ENCODE measurements at places on chromosomes 1 and 21.

GRCh38 chr1:156656806-156657740 is 15.2 kb downstream of the BCAN start:
- peak; percentile 91 for DNase-seq

- DNase-seq, result no peak
Observed at GRCh38 chr1:220873868-220874655, 5.2 kb upstream of the HLX start.

- no peak for DNase-seq
Observed at GRCh38 chr1:243443557-243443956, 187.7 kb downstream of the SDCCAG8 start.

- DNase-seq, result peak; percentile 95
Observed at GRCh38 chr1:17125756-17126237, 6.5 kb upstream of the PADI2 start.

DNA sequence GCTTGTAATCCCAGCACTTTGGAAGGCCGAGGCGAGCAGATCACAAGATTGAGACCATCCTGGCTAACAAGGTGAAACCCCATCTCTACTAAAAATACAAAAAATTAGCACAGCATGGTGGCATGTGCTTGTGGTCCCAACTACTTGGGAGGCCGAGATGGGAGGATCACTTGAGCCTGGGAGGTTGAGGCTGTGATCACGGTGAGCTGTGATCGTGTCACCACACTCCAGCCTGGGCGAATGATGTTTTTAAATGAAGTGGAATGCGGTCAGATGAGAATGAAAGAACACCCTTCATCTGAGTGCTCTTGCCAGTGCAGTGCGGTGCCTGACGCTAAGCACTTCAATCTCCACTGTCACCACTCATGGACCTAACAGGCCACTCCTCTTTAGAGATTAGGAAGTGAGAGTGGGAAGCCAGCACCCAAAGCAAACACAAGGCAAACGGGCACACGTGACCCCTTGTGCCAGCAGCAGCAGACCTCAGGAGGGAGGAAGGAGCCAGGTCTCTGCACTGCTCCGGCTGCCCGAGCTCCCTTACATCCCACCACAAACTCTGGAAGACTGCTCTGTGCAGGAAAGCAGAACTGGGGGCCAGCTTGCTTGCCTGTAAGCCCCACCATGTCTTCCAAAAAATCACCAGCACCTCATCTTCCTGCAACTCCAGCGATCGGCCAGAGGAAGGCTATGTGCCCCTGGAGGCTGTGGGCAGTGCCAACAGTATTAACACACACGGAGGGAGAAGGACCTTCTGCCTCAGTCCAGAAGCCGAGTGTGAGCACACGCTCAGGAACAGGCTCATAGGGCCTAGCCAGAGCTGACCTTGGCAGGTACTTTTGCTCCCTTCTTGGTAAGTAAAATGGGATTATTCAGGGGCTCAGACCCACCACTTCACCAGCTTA is 9.7 kb downstream of the CTNNBIP1 start:
- DNase-seq, result no peak

GRCh38 chr1:164583835-164584539 is 25.0 kb downstream of the PBX1 start:
- no peak for DNase-seq

DNA sequence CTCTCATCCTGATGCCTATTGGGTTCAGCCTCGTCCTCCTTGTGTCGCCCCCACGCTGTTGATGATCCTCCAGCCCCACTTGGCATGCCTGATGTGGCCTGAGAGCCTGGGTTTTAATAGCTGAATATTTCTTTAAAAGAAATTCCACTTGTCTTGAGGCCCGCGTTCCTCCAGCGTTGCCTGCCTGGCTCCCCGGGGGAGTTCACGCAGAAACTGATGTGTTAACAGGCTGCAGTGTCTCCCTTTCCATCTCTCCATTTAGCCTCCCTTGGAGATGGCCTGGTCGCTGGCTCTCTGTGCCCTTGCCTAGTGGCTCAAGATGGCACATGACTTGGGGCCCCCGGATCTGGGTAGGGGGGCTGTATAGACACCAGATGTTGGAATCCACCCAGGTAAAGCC is 9.5 kb downstream of the ACTL8 start:
- no peak for DNase-seq

- DNase-seq, result no peak
Observed at GRCh38 chr1:241808265-241808664, 39.7 kb upstream of the EXO1 start.

DNA sequence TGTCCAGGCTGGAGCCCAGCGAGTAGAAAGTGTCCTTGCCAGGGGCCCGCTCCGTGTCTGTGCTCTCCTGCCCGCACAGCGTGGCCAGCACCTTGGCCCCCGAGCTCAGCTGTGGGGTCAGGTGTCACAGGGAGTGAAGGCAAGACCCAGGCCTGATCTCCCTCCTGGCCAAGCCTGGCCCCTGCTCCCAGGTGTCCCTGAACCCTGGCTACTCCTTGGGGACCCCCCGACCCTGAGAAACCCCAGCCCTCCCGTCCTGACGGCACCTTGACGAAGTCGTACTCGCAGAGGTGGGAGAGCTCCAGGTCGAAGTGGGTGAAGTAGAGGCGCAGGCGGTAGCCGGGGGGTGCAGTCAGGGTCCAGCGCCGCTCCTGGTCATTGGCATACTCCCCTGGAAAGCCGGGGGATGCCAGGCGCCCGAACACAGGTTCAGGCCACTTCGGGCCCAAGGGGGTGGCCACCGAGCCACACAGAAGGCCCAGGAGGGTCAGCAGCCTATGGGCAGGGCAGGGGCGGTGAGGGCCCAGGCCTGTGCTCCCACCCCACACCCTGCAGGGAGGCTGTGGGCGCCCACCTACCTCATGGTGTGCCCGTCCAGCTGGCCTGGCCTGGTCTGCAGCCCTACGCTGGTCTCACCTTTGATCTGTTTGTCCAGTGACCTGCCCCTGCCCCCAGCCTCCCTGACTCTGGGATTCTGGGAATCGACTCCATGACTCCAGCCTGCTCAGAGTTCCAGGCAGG is at the start of gene MASP2:
Gene MASP2 (minus strand): TSS at position 615 of the 741 bp plus-strand sequence. CDS start 32 bp downstream, at position 583.
- DNase-seq, result no peak

- no peak for DNase-seq
Observed at GRCh38 chr1:65959896-65960567, 167.3 kb downstream of the PDE4B start.

DNA sequence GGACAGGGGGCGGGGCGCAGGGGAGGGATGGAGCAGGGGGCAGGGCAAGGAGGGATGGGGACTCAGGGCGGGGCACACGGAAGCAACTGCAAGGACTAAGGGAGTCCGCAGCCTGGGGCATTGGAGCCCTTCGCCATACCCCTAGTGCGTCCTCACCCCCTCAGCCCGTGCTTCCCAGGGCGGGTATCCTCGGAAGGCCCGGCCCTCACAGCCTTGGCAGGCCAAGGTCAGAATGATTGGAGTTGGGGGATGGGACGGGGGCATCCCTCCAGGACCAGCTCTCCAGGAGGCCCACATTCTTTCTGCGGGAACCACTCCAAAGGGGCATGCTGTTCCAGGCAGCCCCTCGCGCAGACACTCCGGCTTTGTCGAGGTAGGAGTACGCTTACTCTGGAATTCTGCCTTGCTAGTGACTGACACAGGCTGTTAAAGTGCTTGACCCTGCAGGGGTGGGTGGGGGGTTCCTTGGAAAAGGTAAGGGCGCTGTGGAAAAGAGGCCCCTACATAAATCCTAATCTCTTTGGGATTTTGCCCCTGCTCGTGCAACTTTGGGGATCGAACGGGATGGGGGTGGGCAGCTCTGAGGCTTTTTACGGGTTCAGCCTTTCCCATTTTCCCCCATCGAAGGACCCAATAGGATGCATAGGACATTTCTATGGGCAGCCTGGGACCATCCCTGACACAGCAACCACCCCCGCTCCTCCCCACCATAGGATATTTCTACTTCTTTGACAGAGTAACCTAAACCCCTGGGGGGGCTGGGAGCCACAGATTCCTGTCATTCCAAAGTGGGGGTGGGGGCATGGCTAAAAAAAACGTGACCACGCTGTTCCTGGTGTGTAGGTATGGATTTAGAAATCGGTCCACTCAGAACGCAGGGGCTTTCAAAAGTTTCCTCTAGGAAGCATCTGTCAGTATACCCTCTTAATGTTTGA is 738 bp upstream of the TRIM11 start:
- no peak for DNase-seq

DNA sequence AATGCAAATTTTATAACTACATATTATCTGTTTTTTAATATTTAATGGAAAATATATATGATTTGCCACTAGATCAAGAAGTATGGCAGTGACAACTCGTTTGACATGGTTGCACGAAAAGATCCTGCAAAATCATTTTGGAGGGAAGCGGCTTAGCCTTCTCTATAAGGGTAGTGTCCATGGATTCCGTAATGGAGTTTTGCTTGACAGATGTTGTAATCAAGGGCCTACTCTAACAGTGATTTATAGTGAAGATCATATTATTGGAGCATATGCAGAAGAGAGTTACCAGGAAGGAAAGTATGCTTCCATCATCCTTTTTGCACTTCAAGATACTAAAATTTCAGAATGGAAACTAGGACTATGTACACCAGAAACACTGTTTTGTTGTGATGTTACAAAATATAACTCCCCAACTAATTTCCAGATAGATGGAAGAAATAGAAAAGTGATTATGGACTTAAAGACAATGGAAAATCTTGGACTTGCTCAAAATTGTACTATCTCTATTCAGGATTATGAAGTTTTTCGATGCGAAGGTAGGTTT is 556 bp downstream of the IFI44 start:
- no peak for DNase-seq

DNA sequence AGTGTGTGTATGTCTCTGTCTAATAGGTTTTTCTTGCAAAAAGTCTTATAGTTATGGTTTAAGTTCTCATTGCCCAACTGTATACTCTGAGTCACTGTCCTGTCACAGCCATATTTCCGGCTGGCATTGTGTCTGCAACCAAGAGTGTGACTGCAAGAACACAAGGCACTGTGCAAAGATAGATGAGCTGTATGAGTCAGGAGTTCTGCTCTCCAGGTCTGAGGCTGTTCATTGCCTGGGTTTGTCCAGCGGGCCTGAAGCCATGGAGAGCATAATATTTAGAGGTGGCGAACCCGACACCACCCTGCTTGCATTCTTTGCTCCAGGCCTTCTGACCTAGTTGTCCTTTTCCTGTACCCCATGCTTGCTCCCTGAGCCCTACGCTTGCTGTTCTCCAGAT is 50.9 kb upstream of the CNIH3 start:
- DNase-seq, result no peak

DNA sequence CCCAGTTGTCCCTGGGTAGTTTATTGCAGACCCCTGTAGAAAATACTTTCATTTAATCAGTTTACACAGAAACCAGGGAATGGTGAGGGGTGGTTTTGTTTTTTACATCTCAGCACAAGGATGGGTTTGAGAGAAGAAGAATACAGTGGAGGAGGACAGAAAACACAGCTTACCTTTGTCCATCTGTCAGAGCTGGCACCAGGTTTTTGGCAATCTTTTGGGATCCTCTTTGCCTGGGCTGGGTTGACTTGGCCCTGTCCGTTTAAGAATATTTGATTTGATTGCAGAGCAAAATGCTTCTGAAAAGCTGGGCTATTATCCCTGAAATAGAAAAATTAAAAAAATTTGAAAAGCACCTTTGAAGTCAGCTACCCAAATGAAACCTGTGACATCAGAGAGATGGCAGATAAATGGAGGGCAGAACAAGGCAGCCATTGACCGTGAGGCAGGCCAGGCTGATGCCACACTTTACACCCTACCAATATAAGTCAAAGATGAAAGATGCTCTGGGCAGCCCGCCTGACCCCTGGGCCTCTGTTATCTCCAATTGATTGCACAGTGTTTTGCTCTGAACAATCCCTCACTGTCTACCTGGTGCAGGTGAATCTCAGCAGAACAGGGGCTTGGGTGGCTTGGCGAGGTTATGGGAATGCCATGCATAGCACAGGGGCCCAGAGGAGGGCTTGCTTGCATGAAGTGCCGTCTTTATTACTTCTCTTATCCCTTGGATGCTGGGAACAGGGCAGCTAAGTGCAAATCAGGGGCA is 218.8 kb downstream of the LMX1A start:
- DNase-seq, result no peak

- no peak for DNase-seq
Observed at GRCh38 chr1:206924592-206925105, 2.9 kb upstream of the FCMR start.

DNA sequence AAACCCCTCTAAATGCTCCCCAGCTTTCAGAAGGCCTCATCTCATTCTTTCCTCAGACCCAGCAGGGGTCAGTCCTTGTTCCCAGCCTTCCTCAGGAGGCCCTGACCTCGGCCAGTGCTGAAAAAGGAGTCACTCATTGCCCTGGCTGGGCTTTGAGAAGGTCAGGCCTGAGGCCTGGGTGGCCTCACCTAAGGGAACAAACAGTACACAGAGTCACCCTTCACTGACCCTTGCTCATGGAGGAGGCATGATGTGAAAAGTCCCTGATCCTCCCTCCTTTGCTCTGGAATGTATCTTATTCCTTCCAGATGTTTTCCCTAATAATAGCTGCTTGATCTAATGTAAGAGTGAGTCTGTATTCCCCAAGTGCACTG is 117.7 kb upstream of the SLC44A3 start:
- DNase-seq, result no peak

- no peak for DNase-seq
Observed at GRCh38 chr1:32074841-32075240, 2.1 kb downstream of the TMEM39B start.

DNA sequence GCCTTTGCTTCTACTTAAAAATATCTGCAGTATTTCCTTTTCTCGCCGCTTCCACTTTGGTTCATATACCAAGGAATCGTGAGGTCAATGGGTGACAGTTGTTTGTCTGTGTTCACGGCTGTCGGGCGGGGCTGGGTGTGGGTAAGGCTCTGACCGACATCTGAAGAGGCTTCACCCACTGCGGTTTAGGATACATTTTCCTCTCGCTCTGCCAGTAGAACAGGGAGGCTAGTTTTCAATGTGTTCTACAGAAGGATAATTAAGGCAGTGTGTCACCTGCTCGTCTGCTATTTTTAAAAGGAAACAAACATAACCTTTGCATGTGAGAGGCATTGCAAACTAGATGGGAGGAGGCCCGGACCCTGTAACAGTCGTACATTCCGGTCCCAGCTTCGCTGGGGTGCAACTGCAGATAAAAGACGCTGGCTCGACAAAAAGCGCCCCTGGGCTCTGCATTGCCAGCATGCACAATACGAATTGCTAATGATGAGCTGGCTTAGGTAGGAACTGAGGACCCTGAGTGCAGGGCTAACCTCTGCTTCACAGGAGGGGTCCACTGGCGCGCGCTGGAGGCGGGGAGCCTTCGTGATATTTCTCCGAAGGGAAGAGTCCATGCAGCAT is 8.5 kb upstream of the ERG start:
- DNase-seq, result no peak

- DNase-seq, result no peak
Observed at GRCh38 chr1:92291372-92291999, 7.3 kb downstream of the GLMN start.

- no peak for DNase-seq
Observed at GRCh38 chr1:182713492-182713891, 29.1 kb upstream of the RGS8 start.

GRCh38 chr1:82979593-82980236 is 1019.2 kb downstream of the TTLL7 start:
- no peak for DNase-seq
